ENCODE measurements at places on chromosomes 13 and 19.
A peak's percentile ranks its signal among the peaks of the same experiment; 100 is the strongest.

- no peak for DNase-seq
These were observed 56.5 kb downstream of the KCTD12 start for GRCh38 chr13:76829572-76830327.

DNA sequence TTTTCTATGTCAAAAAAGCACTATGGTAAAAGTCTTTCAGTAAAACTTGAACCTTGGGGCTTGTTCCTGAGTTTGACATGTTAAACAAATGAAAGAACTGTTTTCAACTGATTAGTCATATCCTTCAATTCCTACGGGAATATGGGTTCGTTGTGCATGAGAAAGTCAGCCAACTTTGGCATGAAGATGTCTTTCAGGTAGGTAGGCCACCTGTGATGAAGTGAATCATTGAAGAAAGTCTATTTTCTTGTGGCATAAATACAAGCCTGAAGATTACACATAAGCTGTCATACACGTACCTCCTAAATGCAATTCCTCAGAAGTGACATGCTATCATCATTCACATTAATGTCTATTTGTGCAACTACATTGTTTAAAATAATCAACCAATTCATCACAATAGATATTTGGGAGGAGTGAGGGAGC is 513.0 kb downstream of the IRS2 start:
- no peak for DNase-seq

GRCh38 chr13:75399168-75399878 is 82.6 kb downstream of the TBC1D4 start:
- no peak for DNase-seq

- no peak for DNase-seq
These were observed 19.8 kb upstream of the FXYD3 start for GRCh38 chr19:35095667-35096368.

- peak; percentile 37 for DNase-seq
These were observed 40.8 kb downstream of the IER2 start for GRCh38 chr19:13190781-13191540.

DNA sequence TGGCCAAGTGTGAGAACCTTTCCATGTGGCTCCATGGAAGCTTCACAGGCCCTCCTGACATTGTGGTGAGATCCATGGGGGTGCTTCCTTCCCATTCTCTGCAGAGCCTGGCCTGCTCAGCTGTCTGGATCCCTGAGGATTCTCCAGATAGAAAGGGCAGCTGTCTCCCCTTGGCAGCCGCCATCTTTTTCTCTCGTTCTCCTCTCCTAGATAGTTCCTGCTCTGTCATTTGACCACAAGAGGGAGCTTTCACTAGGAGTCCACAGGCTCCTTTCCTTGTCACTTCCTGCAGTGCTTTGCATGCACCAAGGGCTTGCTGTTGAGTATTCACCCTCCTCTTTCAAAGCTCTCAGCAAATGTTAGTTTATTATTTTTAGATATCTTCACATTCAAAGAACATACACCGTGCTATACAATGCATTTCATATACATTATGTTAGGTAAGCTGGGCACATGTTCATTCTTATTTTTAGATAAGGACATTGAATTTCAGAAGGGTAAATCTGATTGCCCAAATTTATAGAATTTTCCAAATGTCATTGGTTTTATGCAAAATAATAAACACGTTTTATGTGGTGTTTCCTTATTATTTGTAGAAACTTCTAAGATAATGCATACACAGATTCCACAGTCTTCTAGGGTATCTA is 133.2 kb downstream of the FRY start:
- peak; percentile 19 for DNase-seq

GRCh38 chr19:15810335-15810734 is 5.1 kb downstream of the OR10H1 start:
- no peak for DNase-seq

DNA sequence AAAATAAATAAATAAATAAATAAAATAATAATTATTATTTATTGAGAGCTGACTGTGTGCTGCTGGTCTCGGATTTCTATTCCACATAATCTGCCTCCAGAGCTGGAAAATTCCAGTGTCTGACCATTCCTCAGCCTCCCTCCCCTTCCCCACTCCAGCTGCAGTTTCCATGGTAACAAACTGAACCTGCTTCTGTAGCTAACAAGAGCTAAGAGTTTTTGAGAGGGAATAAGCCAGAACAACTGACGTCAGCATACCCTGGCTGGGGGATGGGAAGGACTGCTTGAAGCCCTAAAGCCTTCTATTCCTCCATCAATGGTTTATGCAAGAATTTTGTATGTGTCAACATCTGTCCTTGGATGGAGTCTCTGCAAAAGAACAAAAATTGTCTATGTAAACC is 26.0 kb upstream of the PEG3 start:
- no peak for DNase-seq

DNA sequence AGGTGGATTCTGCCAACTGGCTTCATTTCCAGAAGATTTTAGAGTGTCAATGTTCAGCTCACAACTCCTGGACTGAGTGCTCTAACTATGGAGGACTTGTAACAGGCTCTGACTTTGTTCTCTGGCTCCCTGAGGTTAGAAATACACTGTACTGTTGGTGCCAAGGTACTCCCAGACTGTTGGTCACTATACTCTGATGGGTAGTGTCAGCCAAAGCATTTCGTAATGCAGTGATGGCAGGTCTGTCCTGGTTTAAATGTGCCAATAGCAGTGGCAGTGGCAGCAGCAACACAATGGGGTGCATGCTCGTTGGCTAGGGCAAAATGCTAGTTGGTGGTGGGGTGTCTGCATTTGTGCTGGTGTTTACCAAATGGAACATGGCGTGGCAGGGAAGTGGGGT is 472.2 kb downstream of the TDRD3 start:
- no peak for DNase-seq

DNA sequence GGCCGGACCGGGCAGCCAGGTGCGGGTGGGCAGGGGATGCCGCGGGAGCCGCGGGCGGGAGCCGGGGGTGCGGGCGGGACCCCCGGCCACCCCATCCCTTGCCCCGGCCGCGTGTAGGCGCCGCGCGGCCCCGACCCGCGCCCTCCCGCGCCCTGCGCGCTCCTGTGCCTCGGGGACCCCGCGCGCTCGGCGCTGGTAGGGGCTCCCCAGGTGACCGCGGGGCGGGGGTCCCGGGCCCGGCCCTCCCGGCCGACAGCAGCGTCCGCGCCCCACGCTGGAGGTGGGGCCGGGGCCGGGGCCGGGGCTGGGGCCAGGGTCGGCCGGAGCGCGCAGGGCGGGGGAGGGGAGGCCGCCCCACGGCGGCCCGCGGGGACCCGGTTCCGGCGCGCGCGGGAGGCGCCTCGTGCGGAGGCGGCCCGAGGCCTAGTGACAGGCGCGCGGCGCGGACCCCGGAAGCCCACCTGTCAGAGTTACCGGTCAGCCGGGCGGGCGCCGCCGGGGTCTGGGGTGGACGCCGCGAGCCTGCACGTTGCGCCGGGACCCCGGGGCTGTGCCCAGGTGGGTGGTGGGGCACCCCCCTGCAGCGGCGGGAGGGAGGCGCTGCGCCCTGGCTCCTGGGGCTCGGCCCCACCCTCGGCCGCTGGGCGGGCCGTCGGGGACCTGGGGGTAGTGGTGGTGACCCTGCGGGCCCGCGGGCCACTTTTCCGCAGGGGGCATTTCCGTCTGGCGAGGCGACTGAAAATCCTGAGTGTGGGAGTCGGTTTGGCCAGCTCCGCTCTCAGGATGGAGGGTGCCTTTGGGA is 518 bp downstream of the TFDP1 start:
- DNase-seq, result peak; percentile 39
